ENCODE measurements at places on chromosomes 2 and 18.

DNA sequence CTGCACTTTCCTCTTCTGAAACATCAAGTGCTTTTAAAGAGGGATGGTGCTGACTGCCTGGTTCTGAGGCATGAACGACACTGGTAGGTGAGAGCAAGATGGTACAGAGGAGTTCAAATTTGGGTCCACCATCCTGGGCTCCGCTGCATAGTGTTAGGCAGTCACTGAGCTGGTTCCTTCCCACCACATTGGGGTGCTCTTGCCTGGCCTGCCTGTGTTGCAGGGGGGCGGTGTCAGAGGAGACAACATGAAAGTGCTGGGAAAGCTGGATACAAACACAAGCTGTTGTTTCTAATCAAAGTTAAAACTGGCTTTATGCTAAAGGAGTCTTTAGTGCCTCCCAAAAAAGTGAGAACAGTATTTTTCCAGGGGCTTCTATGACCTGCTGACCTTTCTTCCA lies 258.1 kb downstream of the GBX2 start:
- no peak for DNase-seq

GRCh38 chr2:174607989-174608865 lies 10.6 kb upstream of the WIPF1 start:
- no peak for DNase-seq

DNA sequence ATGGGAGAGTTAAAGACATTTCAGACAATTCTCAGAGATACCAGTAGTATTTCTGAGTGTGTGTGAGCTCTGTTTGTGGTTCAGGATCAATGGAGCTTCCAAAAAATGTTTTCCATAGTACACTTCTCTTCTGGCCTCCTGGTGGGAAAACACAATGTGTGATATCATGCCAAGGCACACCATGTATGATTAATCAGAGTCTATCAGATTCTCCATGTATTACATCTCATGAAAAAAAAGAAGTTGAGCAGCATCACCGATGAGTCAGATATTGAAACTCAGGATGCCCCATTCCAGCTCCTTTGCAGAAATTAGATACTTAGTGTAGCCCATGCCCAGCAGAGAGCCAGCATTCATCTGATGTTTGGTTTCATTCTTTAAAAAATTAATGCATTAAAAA lies 620.3 kb upstream of the POU3F3 start:
- no peak for DNase-seq

GRCh38 chr2:146873646-146874259 lies 971.1 kb upstream of the ACVR2A start:
- no peak for DNase-seq

- DNase-seq, result no peak
Observed at GRCh38 chr18:63433334-63433866, 11.1 kb upstream of the VPS4B start.

DNA sequence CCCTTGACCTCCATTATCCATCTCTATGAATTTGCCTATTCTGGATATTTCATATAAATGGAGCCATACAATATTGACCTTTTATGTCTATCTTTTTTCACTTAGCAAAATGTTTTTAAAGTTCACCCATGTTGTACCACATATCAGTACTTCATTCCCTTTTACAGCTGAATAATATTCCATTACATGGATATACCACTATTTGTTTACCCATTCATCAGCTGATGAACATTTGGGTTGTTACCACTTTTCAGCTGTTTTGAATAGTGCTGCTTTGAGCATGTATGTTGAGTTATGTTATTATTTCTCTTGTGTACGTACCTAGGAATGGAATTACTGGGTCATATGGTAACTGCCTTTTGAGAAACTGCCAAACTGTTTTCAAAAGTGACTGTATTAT lies 93.7 kb upstream of the DNMT3A start:
- DNase-seq, result no peak

DNA sequence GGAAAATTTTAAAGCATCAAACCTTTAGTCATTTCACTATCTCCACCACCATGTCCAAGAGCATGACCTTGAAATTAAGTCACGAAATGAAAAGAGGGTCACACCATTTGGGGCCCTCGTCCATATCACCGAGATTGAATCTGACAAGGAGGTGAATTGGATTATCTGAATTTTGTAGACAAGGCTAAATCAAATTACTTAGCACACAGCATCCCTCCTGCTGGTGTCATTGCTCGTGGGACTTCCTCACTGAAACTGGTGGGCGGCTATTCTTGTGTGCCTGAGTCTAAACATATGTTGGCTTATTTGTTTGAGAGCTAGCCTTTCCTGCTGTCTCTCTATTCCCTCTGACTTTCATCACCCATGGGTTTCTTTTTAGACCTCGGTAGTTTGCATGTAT lies 64.6 kb upstream of the CNGA3 start:
- DNase-seq, result peak; percentile 35

DNA sequence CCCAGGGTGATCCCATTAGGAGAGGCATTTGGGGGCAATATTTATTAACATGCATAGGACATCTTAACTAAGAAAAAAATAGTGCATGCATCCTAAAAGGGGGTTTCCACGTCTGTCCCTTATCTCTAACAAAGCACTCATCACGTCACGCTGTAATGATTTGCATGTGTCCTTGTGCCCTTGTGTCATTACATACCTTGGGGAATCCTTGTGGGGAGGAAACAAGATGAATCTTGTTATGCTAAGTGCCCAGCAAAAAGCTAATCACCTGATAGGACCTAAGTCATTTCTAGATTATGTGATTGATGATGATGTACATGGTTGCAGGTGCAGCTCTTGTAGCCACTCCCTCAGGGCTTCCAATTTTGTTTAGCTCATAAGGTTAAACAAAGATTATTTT lies 250.9 kb downstream of the FBXO15 start:
- no peak for DNase-seq

DNA sequence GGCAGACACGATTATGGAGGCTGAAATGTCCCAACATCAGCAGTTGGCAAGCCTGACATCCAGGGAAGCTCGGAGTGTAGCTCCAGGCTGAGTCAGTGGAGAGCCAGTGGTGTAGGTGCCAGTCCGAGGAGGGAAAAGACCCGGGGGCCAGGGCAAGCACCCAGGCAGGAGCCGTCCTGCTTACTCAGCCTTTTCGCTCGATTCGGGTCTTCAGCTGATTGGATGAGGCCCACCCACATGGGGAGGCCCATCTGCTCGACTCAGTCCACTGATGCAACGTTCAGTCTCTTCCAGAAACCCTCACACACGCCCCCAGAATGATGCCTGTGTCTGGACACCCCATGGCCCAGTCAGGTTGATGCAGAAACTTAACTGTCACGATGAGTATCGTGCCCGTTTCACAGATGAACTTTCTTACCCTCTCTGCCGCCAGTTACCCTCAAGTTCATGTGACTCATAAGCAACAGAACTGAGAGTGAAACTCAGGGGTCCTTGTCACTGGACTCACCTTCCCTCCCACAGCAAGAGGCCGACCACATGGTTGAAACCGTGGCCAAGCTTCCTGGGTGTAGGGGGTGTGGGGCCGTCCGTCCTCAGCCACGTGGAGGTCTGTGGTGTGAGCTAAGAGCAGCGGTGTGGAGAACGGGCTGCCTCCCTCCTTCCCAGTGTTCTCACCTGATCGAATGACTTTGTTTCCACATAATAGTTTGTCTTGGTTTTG lies 197.4 kb upstream of the HDAC4 start:
- no peak for DNase-seq

GRCh38 chr2:235536711-235537110 lies 42.9 kb downstream of the AGAP1 start:
- no peak for DNase-seq

DNA sequence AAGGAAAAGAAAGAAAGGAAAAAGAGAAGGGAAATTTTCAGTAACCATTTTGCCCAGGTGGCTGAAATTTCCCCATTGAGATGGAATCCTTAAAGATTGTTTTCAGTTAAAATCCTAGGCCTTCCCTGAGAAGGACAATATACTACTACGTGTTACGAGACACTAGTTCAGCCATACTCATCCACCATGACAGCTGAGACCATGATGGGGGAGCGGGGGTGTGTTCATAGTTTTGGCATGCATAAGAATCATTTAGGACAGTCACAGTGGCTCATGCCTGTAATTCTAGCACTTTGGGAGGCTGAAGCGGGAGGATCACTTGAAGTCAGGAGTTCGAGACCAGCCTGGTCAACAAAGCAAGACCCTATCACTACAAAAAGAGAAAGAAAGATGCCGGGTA lies 28.0 kb downstream of the PLA2R1 start:
- no peak for DNase-seq

GRCh38 chr2:152376968-152377367 lies 42.0 kb downstream of the FMNL2 start:
- no peak for DNase-seq

- peak; percentile 70 for DNase-seq
Observed at GRCh38 chr18:73842795-73843394, 304.7 kb downstream of the FBXO15 start.

- no peak for DNase-seq
Observed at GRCh38 chr2:150619607-150620330, 132.3 kb upstream of the RND3 start.

GRCh38 chr2:68295516-68295915 lies 24.2 kb downstream of the CNRIP1 start:
- no peak for DNase-seq

- DNase-seq, result no peak
Observed at GRCh38 chr2:147255812-147256211, 589.0 kb upstream of the ACVR2A start.

- no peak for DNase-seq
Observed at GRCh38 chr2:121186261-121186660, 98.7 kb downstream of the TFCP2L1 start.

GRCh38 chr2:108396845-108397244 lies 19.1 kb downstream of the SULT1C4 start:
- no peak for DNase-seq

GRCh38 chr2:43402452-43402937 lies 176.1 kb upstream of the ZFP36L2 start:
- no peak for DNase-seq

DNA sequence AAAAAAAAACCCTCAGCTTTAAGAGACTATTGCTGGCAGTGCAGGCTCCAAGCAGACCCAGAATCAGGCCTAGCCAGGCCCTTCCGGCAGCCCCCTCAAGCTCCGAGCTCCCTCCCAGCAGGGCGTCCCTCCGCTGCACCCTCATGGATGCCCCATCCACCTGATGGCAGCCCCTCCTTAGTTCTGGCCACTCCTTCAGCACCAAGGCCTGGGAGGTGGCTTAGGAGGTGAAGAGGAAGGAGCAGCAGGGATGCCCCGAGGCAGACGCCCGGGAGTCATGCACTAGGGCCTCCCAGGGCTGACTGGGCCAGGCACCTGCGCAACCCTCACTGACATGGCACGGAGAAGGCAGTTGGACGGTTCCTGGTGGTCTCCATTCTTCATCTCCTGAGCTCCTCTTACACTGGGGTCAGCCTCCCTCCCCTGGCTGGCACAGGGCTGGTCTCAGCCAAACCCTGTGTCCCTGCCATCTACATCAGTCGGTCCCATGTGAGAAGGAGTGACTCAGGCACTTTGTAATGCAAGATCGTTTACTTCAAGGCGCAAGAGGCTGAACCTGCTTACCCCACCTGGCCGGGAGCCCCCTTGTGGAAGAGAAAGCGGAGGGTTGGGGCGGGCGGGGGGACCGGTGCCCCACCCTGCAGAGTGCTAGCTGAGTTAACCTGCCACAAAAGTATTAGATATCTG lies 53.5 kb upstream of the ID2 start:
- no peak for DNase-seq

DNA sequence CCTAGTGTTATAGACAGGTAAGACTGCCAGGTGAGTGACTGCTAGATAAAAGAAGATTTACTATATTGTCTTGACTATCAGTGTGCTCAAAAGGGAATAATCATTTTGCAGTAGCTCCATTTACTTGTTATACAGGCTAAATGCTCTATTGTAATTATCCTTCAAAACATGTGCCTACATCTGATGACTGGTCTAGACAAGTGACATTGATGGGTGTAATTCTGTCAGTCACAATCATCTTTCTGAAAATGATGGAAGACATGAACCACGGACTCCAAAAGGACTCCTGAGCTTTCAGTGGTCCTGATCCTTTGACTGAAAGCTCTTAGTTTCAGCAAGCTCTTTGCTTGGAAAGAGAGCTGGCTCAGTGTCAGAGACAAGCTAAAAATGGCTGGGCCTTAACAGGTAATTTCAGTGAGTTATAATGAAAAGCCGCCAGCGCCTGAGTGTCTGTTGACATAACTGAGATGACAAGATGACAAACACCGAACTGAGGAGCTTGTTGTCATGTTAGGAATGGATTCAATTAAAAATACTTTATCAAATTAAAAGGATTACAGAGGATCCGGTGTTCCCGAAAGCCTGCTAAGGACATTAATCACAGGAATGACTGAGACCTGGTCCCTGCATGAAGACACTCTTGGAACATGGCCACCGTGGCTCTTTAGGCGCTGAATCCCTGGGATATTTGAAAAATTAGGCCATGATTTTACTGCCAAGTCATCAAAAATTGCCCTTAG lies 141.7 kb downstream of the CMPK2 start:
- no peak for DNase-seq

GRCh38 chr2:118056165-118056534 lies 32.1 kb upstream of the INSIG2 start:
- peak; percentile 78 for DNase-seq

GRCh38 chr2:127128445-127128904 lies 21.5 kb upstream of the BIN1 start:
- no peak for DNase-seq

DNA sequence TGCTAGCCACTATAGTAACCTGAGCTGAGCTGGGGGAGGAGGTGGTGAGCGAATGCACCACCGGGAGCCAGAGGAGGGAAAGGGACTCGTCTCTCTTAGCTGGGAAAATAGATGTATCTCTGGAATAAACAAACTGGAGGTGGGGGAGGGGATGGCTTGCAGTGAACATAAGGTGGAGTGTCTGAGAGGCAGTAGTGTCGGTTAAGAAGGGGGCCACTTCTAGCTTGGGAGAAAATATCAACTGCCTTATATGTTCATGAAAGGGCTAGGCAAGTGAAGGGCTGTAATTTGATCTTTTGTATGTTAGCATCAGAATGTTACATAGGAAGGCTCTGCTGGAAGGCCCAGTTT lies 2.2 kb downstream of the SETBP1 start:
- DNase-seq, result no peak

DNA sequence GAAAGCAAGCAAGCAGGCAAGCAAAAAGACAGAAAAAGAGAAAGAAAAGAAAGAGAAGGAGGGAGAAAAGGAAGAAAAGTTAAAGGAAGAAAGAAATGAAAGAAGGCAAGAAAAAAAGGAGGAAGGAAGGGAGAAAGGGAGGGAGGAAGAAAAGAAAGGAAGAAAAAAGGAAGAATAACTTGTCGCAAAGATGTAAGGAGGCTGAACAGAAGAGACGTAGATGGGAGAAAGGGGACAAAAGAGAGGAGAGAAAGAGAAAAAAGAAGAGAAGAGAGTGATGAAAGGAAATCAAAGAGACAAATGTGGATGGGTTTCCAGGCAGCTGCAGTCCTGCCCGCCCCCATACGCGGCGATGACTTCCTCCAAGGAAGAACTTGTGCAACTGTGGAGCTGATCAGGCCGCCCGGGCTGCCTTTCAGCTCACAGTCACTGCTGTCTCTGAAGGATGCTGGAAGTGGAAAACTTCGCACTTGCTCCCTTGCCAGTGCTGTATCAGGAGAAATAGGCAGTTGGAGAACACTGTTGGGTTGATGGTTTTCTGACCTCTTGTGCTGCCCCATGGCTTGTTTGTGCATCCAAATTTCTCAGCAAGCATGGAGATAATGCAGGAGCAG lies 52.9 kb downstream of the TRIB2 start:
- DNase-seq, result peak; percentile 35

- DNase-seq, result no peak
Observed at GRCh38 chr2:29995241-29995640, 73.9 kb upstream of the ALK start.

- DNase-seq, result no peak
Observed at GRCh38 chr2:58976375-58977071, 735.4 kb upstream of the FANCL start.

Measured in suppressor macrophage treated with lipopolysaccharide for 4 hours (primary cell).